Astrocyte (in vitro differentiated cells and primary cell): ENCODE measurements at places on chromosomes 2 and 18. TPM values are rescaled to one million over a fixed set of nuclear protein-coding genes. Genes with fewer than 3 reads are reported as not detected.
A peak's percentile ranks its signal among the peaks of the same experiment; 100 is the strongest.

GRCh38 chr18:71212222-71212621 lies 923.4 kb downstream of the SOCS6 start:
- no peak overlapping the region for H3K4me3 ChIP-seq
- H3K4me1 ChIP-seq: no peaks in the 10 kb centered on the region
- H3K36me3 ChIP-seq: no peaks in the 10 kb centered on the region
- H3K27ac ChIP-seq: no peak overlapping the region

- H3K36me3 ChIP-seq: no peaks in the 10 kb centered on the region
- H3K4me1 ChIP-seq: no peaks in the 10 kb centered on the region
- DNase-seq: peak; percentile 21
- no peak overlapping the region for H3K27ac ChIP-seq
Measured at GRCh38 chr2:156589381-156590079, 153.4 kb downstream of the GPD2 start.

NPPC gene
- 0.66 and 0.84 TPM in 2 replicates for total RNA-seq

MYCN gene
- 2.1 and 2.6 TPM in 2 replicates for total RNA-seq

ALKAL2 gene
- total RNA-seq: 1.3 and 1.5 TPM in 2 replicates

LIMS3 gene
- total RNA-seq: 3.2 and 7.1 TPM in 2 replicates

SERPINB4 gene
- not detected in 2 replicates for total RNA-seq
